Stimulated activated CD4-positive, alpha-beta T cell treated with anti-CD3 and anti-CD28 coated beads, Interleukin-1b, Interleukin-23, amount 100 ng/mL, for 48 hours (primary cell): ENCODE measurements at places on chromosomes 3 and 15.

GRCh38 chr3:23219552-23219951 is 16.4 kb downstream of the UBE2E2 start:
- DNase-seq, result no peak

- DNase-seq, result peak; percentile 22
Observed at GRCh38 chr15:82986442-82986780, 401 bp downstream of the RAMAC start.

DNA sequence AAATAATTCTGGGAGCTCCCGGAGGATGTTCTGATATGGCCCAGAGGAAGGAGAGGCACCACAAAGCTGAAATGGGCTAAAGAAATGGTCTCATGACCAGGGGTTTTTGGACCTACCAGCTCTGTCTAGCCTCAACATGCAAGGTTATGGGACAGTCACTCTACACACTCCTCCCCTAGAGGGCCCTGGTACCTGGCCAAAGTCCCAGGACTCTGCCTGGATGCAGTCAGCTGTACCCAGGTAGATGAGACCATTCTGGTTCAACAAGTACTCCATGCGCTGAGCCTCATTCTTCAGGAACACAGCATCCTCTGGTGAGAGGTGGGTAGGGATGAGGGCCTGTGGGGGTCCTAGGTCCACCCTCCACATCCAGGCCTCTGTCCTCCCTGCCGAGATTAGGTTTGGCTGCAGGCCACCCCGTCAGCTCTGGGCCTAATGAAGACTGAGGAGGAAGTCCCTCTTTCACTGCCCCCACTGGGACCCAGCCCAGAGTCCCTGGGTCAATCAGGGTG is 9.5 kb downstream of the EPB42 start:
- DNase-seq, result no peak

DNA sequence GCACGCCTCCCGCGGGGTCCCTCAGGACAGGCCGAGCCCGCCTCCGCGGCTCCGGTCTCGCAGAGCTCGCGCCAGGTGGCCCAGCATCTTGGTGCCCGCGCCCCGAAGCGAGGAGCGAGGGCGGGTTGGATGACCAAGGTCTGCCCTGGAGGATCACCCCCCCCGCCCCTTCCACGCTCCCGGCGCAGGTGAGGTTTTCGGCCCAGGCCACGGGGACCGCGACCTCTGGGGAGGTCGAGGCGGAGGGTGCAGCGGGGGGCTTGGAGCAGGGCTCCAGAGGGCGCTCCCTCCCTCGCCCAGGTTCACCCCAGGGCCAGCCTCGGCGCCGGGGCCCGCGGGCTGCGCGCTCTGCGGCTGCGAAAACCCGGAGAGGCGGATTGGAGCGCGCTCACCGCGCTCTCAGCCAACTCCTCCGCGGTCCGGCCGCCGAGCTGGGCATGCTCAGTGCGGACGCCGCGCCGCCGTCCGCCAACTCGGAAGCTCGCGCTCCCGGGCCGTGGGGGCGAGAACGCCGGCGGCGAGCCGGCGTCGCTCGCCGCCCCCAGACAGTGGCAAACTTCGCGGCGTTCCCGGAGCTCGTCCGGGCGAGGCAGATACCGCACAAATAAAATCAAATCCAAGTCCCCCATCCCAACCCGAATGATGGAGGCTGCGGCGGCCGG is at the start of gene MED12L:
Gene MED12L, plus strand, starts transcription at position 438 of the 662 bp plus-strand sequence. CDS start 1,263 bp downstream, outside the sequence.
- peak; percentile 48 for DNase-seq

DNA sequence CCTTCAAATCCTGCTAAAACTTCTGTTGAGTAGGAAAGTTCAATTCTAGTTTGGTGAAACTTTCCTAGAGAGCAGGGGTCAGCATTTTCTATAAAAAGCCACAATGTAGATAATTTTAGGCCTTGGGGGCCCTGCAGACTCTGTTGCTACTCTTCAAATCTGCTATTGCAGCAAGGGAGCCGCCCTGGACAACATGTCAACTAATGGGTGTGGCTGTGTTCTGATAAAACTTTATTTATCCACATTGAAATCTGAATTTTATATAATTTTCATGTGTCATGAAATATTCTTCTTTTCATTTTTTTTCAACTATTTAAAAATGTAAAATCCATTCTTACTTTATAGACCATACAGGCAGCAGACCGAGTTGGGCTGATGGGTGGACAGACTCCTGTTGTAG is 67.4 kb upstream of the SAMMSON start:
- no peak for DNase-seq

DNA sequence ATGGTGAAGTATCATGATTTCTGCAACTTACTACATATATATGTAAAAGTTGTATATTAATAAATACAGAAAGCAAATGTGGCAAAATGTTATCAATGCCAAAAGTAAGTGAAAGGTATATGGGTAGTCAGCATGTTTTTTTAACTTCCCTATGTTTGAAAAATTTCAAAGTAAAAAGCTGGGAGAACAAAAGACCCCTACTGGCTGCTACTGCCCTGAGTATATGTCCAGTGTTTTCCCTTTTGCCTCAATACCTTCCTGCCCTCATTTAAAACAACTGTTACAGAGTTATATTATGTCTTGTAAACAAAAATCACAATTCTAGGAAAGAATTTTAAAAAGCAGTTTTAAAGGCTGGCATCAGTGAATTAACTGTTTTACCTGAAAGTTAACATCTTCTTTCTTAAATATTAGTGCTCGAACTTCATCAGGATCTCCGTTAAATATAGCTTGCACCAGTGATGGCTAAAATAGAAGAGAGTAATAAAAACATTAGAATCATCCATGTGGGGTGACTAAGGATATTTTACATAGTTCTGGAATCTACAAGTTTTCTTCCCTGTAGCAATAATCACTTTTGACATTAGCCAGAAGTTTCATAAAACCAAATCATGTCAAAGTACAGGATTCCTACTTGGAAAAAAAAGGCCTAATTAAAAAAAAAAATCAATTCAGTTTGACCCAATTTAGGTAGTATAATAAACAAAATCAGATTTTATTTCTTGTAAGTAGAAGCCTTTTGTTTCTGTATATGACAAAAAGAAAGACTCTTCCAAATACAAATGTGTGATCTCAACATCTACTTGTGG is 2.7 kb downstream of the ANKRD28 start:
- no peak for DNase-seq

- DNase-seq, result no peak
Observed at GRCh38 chr3:48614044-48614443, 4.6 kb upstream of the UQCRC1 start.

GRCh38 chr15:66679061-66679656 is 22.9 kb upstream of the SMAD6 start:
- DNase-seq, result no peak
